ENCODE measurements at places on chromosomes 1 and 21.

- DNase-seq: no peak
These were observed 20.7 kb upstream of the FOXE3 start for GRCh38 chr1:47395433-47395832.

DNA sequence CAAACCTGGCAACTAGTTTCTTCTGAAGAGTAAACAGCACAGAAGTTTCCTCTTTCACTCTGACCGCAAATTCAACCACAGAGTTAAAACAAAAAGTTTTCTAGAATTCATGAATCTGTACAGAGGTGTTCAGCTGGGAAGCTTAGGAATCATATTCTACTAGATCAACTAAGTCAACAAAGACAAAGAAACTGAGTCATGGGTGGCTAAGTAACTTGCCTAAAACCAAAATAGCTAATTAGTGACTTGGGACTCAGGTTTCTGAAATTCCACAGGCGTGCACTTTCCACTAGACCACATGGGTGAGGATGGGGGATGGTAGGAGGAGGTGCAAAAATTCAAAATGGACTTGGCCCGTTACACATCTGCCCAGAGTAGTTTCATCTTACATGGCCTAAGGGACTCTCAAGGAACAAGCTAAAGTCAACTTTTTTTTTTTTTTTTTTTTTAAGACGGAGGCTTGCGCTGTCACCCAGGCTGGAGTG lies 25.8 kb downstream of the PTPN14 start:
- no peak for DNase-seq

GRCh38 chr1:153260585-153261280 lies 1.2 kb downstream of the LORICRIN start:
- DNase-seq: no peak

- no peak for DNase-seq
These were observed 238.2 kb upstream of the AJAP1 start for GRCh38 chr1:4416189-4416588.

- DNase-seq: no peak
These were observed 6.2 kb upstream of the C1orf105 start for GRCh38 chr1:172414331-172414730.

DNA sequence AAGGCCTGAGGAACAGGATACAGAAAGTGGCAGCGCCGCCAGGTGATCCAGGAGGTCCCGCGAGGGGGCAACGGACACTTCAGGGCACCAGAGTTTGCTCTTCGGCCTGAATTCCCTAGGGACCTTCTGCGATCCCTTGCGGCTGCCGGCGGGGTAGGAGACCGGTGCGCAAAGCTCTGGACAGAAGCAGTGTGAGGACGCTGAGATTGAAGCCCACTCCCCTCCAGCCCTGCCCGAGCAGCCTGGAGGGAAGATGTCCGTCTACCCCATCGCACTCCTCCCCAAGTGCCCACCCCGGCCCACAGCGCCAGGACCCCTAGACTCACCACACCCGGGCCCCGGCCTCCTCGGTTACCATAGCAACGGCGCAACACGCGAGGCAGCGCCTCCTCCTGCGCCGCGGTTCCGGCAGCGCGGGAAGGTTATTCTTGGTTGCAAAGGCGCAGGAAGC lies at the start of gene ANKRD45:
Gene ANKRD45, minus strand, starts transcription at position 361 of the 451 bp plus-strand sequence. CDS start 10,433 bp downstream, outside the sequence.
- DNase-seq: peak; percentile 82

GRCh38 chr1:57063406-57064125 lies 97.8 kb upstream of the C8B start:
- no peak for DNase-seq

GRCh38 chr1:235169986-235170385 lies 8.9 kb upstream of the RBM34 start:
- DNase-seq: no peak

- DNase-seq: peak; percentile 32
These were observed 1.1 kb downstream of the UBE2J2 start for GRCh38 chr1:1272341-1273208.

- DNase-seq: no peak
These were observed 259.9 kb upstream of the RAB4A start for GRCh38 chr1:229011022-229011421.

GRCh38 chr1:55559161-55559611 lies 344.0 kb upstream of the USP24 start:
- no peak for DNase-seq

DNA sequence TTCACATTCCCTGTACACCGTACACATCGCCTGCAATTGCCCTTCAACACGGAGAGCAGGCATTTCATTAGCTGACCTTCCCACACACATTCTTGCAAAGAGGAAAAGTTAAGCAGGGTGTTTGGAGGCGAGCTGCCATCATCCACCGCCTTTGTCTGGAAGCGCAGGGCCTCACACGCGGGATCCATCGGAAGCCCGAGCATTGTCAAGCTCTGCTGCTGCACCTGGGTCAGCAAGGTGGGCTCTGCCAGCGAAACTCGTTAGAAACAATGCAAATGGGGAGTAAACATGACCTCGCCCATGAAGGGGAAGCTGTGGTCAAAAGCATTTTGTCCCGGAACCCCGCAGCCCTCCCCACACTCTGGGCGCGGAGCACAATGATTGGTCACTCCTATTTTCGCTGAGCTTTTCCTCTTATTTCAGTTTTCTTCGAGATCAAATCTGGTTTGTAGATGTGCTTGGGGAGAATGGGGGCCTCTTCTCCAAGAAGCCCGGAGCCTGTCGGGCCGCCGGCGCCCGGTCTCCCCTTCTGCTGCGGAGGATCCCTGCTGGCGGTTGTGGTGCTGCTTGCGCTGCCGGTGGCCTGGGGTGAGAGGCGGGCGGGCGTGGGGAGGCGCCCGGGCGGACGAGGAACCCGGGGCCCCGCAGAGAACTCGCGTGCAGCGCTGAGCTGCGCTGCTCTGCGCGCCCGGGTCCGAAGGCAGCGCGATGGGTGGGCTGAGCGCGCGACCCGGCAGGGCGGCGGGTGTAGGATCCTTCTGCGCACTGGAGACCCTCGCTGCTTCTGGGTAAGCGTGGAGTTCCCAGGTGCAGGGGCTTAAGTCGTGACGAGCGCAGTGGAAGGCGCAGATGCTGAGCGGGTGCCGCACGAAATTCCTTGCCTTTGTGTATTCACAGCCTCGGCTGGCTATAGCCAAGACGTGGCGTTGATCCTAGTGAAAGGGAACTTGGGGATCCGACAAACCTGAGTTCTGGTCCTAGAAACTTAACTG lies at the start of gene CR1:
Gene CR1, plus strand, starts transcription at position 357 of the 992 bp plus-strand sequence. Its CDS starts 111 bp downstream, at position 468.
- DNase-seq: peak; percentile 25

DNA sequence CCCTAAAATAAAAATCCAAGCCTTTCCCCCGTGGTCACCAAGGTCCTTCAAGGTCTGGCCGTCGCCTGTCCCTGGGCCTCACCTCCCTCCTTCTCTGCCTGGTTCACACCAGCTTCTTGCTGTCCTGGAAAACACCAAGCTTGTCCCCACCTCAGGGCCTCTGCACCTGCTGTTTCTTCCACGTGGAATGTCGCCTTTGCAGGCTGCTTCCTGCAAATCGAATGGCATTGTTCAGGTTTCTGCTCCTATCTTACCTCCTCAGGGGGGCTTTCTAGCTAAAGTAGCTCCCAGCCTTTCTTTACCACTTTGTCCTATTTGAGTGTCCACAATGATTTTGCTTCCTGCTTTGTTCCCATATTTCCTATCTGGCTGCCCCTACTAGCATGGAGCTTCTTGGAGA lies 3.3 kb upstream of the CASZ1 start:
- no peak for DNase-seq

- no peak for DNase-seq
These were observed 31.0 kb downstream of the FBXO42 start for GRCh38 chr1:16321176-16321867.

- DNase-seq: no peak
These were observed 433.4 kb upstream of the CAMK1G start for GRCh38 chr1:209150114-209150513.

DNA sequence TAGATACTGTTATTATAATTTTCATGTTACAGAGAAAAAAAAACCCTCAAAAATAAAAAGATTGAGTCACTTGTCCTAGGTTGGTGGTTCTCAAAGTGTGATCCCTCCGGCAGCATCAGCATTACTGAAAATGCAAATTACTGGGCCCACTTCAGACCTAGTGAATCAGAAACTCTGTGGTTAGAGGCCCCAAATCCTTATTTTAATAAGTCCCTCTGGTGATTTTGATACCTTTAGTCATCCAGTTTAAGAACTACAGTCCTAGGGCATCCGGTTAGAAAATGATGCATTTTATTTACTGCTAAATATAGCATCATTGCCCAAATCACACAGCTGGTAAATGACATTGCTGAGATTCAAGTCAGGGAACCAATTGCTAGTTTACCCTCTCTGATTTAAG lies 203.7 kb upstream of the RUNX1 start:
- DNase-seq: no peak

DNA sequence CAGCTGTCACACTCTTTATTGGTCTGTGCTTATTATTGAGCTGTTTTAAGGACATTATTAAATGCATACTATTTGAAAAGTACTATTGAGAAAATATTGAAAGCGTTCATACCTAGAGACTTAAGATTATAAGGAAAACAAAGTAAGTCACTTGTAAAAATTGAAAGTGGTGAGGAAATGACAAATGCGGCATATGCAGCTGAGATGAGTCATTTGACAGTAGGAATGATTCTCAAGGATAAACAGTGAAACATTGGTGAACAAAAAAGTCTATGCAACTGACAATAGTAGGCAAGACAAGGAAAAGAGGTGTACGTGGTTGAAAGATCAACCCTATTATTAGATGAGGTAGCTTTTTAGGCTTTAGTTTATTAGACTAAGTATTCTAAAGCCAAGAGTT lies 82.6 kb upstream of the MAP10 start:
- no peak for DNase-seq

- no peak for DNase-seq
These were observed 18.5 kb downstream of the CSF1 start for GRCh38 chr1:109929170-109929569.

DNA sequence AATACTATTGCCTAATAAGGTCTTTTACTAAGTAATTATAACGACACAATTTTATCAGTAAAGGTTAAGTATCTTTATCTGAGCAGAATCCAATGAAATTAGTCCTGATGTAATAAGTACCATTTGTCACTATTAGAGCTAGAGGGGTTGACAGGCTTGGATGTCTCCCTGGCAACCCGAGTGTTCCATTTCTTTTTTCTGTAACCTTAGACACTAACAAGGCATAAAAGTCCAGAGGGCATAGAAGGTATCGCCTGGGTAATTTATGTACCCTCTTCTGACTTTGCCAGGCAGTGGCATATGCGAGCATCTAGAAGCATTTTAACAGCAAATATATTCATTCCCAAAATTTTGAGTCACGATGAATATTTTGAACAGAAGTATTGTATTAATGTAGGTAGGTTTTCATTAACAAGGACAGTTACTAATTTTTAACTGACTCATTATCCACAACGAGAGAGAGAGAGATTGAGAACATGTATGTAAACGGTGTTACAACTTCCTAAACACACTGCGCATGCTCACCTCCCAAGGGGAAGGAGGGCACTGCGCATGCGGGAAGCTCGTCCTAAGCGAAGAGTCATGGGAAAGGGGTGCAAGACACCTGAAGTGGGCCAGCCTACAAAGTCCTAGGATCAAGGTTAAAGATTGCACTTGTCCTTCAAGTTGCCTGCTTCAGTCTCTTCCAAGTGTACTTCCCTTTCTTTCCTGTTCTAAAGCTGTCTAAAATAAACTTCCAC lies 423.9 kb downstream of the DSCAM start:
- peak; percentile 22 for DNase-seq

DNA sequence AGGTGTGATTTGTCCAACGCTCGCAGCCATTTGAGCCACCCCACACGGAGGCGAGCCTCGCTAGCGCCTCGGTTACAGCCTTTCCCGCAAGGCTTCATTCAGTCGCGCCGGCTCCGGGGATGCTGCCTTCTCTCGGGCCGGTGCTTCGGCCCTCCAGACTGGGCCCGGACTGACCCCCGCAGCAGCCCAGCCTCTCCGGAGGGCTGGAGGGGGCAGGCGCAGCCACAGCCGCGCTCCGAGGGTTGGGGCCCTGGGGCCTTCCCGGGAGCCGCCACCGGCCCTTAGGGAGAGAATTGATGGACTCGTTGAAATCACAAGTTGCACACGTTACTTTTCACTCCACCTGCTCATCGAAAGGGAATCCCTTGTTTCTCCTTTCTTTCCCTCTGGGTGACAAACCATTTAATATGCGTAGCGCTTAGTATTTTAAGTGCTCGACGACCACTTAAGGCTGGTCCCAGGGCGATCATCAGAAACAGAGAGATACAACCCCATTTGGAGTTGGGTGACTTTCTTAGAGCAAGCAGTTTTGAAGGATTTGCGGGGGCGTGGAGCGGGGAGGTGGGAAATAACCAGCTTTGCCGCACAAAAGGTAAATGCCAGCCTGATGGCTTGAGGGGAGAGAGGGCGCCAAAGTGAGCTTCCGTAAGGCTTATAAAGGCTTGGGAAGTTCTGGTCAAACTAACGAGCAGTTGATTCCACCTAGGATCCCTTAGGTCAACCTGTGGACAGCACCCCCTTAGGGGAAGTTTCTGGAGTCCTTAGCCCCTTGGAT lies 24.6 kb upstream of the ENAH start:
- no peak for DNase-seq

DNA sequence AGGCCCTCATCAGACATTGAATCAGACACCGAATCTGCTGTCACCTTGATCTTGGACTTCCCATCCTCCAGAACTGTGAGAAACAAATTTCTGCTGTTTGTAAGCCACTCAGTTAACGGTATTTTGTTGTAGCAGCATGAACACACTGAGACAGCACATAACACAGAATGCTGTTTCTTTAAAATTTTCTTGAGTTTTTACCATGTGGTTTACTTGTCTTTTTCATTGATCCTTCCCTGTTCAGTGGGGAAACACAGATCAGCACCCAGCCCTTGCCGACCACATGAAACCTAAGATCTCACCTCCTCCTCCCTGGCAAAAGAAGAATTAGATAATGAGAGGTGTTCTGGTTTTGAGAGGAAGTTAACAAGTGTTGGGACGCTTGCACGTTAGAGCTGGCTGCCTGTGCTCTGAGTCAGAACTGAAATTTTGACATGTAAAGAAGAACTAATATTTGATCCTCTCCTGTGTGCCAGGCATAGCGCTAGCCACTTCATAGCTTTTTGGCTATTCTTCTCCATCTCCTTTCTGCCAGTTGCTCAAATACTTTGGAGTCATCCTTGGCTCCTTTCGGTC lies 179.6 kb downstream of the DHRS3 start:
- DNase-seq: no peak

GRCh38 chr1:225694151-225694603 lies 41.3 kb upstream of the ENAH start:
- DNase-seq: no peak

DNA sequence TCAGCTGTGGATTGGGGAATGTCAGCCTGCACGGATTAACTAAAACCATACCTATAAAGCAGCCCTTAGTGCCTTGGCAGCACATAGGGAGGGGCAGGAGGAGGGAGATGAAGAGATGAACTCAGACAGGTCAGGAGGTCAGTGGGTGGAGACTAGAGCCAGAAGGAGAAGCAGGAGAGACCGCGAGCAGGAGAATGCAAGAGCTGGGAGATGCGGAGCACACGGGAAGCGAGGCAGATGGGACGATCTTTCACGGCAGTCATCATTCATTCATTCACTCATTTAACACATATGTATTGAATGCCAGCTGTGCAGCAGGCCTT lies 41.9 kb downstream of the NEK2 start:
- no peak for DNase-seq
